ENCODE measurements at places on chromosomes 5 and 9.

- no peak for DNase-seq
These were observed 148.1 kb downstream of the EBF1 start for GRCh38 chr5:158951436-158952247.

DNA sequence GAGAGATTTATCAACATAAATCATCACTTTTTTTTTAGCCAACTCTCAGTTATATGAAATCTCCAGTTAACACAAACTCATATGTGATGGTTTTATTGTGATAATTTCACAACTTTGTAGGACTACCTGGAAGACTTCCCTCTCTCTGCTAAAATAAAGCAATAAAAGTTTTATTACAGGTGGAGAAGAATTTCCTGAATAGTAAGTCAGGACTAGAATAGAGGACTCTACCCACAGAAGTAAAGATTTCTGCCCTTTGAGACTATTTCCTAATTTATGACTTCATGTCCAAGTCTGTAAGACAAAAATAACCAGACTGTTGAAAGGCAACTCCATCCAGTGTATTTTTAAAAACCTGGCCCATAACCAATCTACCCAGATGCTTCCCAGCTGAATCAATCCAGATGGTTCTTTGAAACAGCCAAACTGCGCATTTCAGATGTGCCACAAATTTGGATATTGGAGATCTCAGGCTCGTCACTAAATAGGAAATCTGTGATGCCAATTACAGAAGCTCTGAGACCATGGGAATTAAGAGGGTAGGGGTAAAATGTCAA is 234.0 kb upstream of the NMUR2 start:
- no peak for DNase-seq

DNA sequence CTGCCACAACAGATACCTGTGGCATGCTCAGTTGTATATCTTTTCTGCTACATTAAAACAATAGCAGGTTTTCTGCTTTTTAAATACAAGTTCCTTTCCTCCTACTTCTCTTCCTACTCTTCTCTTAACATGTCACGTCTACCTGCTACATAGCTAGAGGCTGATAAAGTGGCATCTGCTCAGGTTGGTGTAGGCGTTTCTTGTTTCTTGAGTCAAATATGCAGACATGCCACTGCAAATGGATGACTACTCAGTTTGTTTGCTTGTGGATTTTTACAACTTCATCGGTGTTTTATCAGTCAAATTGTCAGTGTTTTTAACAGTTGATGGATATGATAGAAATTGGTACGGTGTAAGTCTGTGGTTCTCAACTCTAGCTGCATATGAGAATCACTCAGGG is 525.7 kb downstream of the TLE4 start:
- DNase-seq = no peak

DNA sequence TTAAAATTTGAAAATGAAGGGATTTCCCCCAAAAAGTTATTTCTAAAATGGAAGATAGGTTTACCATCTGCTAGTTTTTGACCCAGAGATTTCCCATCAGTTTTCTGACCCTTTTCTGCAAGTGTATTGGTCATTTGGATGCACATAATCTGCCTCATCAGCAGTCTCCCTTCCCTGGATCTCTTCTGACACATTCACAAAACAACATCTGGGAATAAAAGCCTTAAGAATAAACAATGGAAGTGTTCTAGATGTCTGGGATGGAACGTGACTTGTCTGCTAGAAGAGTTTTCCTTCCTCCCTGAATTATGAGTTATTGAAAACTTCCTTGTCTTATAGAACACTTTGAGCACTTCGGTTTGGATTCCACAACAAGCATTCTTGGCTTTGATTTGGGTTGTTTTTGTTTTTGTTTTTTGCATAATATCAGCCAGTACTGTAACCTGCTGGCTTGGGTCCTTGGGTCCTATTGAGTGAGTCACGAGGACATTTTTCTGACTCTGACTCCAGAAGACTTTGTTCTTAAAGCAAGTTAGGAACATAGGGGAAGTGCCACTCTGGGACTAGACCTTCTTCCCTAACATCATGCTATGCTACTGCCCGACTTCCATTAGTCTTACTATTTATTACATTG is 18.2 kb upstream of the ESM1 start:
- no peak for DNase-seq

Measured in NCI-H69 (cell line).